ENCODE measurements at places on chromosomes 12 and 14. TPM values are rescaled to one million over a fixed set of nuclear protein-coding genes. Genes with fewer than 3 reads are reported as not detected.

DNA sequence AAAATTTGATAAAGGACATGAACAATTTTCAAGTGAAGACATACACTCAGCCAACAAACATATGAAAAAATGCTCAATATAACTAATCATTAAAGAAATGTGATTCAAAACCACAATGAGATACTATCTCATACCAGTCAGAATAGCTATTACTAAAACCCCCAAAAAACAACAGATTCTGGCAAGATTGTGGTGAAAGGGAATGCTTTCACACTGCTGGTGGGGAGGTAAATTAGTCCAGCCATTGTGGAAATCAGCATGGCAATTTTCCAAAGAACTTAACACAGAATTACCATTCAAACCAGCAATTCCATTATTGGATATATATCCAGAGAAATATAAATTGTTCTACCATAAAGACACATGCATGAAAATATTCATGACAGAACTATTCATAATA lies 18.7 kb upstream of the TAS2R14 start:
- no peak for DNase-seq

The VCPKMT gene
- polyA plus RNA-seq: 4.7 TPM

The IL22 gene
- polyA plus RNA-seq: not detected

The GPR84 gene
- not detected for polyA plus RNA-seq

- no peak for DNase-seq
Measured at GRCh38 chr12:22410486-22410885, 76.0 kb upstream of the ST8SIA1 start.

The EEF1AKMT3 gene
- polyA plus RNA-seq: 8.1 TPM

DNA sequence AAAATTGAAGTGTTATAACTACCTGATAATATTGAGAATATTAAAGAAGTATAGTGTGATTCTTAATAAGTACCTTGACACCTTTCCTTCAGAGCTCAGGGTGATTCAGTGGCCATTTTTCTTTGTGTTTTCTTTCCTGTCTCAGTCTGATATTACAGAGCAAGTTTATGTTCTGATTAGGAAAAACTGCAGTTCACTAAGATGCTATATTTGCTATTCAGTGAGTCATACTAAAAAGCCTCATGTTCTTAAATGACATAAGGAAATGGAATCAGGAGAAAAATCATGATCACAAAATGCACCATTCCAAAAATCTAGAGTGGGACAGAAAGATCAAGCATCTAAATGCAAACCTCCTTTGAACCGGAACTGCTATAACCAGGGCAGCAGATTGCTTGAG lies 390.6 kb upstream of the ATP2B1 start:
- peak; percentile 59 for DNase-seq

The FZD10 gene
- not detected for polyA plus RNA-seq

The MANSC4 gene
- polyA plus RNA-seq: not detected

DNA sequence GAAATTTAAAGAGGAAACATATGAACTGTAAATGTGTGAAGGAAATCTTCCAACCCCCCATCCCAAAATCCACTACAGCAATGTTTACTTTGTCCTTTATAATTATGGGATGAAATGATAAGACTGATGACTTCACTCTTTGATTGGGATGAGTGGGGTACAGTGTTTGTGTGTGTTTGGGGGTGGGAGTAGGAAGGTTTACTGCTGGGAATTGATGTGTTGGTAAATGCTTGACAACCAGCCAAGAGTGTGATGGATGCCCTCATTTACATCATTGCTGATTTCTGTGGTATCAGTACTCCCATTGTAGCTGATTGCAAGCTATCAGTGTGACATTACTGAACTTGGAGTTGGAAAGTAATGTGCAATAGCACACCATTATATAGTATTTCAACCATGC lies 90.9 kb downstream of the KCNMB4 start:
- DNase-seq: no peak

DNA sequence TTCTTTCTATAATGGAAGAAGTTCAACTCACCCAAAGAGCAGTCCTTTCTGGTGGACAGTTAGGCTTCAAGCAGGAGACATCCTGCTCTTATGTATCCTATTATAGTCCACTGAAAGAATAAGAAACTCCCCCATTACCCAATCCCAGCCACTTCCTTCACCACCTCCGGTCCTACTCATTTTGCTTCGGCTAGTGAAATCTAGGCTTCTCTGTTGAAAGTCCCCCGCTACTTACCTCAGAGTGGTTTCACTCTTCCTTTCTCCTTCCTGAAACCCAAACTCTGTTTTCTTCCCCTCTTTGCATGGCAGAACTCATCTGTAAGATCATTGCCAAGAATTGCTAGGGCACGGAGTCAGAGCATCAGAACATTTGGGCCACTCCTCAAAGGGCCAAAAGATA lies at the start of gene GPR84:
TSS of gene GPR84 (minus strand) at position 74 of the 400 bp plus-strand sequence. CDS start 635 bp downstream, outside the sequence.
- no peak for DNase-seq

The SPX gene
- 0.12 TPM for polyA plus RNA-seq

- DNase-seq: peak; percentile 2
Measured at GRCh38 chr14:81435391-81436295, 35.5 kb upstream of the STON2 start.

DNA sequence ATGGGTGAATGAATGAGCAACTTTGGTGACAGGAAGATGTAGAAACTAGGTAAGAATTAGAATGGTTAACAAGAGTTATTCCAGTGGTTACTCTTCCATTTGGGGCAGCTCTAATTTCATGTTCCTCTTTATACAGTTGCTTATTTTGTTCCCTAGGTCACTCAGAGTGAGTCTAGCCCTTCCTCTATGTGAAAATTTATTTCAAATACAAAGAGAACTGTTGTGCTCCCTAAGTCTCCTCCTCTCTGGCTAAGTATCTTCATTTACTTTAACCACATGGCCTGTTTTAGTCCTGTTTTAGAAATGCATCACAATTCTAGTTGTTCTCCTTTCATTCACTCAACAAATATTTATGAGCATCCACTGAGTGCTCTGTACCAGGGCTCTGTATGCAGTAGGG lies 51.1 kb upstream of the HIF1A start:
- no peak for DNase-seq

The RIMBP2 gene
- not detected for polyA plus RNA-seq

The CEBPE gene
- polyA plus RNA-seq: not detected

The FOXA1 gene
- 0.31 TPM for polyA plus RNA-seq

DNA sequence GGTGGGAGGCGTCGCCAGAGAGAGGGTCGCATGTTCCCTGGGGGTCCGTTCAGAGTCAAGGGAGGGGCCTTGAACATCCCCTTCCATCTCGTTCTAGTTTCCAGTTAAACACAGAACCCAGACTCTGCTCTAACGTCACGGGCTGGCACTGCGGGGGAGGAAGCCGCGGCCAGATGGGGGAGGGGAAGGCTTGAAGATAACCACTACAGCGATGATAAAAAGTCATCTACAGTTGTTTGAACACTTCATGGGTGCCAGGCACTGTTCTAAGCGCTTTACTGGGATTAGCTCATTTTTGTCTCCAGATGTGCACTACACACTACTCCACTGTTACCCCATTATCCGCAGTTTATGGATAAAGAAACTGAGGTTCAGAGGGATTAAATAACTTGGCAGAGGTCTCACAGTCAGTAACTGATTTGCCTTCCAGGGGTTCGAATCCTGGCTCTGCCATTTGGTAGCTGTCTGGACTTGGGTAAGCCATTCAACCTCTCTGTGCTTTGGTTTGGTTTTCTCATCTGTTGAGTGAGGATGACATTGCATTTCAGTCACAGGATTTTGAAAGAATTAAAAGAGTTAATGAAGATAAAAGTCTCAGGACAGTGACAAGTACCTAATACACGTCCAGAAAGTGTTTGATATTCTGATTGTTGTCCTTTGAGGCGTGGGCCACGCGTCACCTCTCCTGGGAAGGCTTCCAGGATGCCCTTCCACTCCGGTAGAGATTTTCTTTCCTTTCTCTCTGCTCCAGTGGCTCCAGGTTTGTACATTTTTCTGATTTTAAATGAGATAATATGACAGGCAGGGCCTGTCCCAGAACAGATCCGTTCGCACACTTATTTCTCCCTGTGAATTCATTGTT lies 798 bp upstream of the RASAL1 start:
- no peak for DNase-seq

DNA sequence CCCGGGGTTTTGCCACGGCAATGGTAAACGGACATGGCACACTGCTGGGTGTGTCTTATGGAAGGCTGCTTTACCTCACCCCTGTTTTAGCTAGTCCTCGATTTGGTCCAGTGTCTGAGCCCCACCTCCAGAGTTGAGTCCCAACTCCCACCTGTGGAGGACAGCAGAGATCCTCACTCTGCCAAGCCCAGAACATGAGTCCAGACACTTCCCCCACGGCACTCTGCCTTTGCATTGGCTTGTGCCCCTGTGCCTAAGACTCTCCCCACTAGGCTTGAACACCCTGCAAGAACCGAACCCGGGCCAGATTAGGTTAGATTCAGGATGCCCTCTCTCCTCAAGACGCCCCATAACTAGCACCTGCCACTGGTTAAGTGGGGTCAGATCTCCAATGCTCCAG lies 59.8 kb upstream of the C14orf180 start:
- no peak for DNase-seq

The SLC4A8 gene
- 3.1 TPM for polyA plus RNA-seq

The ANKRD33 gene
- polyA plus RNA-seq: not detected

GRCh38 chr12:20477672-20478071 lies 109.3 kb downstream of the PDE3A start:
- peak; percentile 1 for DNase-seq

DNA sequence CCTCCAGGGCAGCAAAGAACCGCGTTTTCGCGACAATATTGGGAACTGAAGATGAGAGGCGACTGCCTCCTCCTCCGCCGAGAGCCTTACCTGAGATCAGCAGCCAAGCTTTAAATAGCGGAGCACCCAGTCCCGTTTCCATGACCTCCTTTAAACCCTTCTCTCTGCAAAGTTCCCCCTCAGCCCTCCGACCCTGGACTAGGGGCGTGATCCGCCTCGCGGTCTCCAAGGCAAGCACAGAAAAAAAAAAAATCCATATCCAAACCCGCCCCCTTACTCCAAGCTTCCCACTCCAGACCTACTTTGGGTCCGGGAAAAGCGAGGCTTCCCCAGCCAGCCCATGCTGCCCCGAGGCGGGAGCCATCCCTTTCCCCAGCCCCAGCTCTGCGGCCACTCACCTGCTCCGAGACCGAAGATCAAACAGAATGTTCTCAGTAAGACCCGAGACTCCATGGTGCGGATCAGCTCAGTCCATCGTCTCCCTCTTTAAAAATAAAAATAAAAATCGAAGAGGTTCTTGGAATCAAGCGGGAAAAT lies 630 bp downstream of the NELL2 start:
- no peak for DNase-seq

- DNase-seq: peak; percentile 5
Measured at GRCh38 chr12:85007836-85008235, 28.2 kb downstream of the TSPAN19 start.

The MMP17 gene
- 15.9 TPM for polyA plus RNA-seq

- no peak for DNase-seq
Measured at GRCh38 chr14:90456551-90456950, 59.7 kb downstream of the CALM1 start.

The SLC25A21 gene
- 0.62 TPM for polyA plus RNA-seq

The PLEKHD1 gene
- polyA plus RNA-seq: not detected

The LALBA gene
- polyA plus RNA-seq: not detected

GRCh38 chr12:113462998-113463745 lies 8.5 kb downstream of the LHX5 start:
- DNase-seq: no peak

DNA sequence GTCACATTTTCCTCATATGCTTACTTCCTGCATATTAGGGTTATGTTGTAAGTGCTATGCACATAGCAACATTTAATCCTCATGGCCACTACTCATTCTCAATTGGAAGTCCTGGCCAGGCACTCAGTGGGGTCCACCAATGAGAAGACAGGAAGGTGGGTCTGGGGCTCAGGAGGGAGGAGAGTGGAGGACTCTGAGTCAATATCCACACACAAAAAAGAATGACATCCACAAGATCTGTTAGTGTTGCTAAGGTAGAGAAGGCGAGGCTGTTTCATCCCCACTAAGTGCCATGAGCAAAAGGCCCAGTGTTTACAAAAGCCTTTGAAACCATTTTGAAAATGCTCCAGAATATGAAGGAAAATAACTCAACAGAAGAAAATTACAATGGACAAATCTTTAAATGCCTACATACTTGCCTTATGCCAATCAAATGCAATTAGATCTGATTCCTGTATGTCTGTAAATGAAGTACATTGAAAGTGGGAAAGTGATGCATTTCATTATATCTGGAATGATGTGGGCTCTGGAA lies 53.9 kb downstream of the EID3 start:
- peak; percentile 80 for DNase-seq

DNA sequence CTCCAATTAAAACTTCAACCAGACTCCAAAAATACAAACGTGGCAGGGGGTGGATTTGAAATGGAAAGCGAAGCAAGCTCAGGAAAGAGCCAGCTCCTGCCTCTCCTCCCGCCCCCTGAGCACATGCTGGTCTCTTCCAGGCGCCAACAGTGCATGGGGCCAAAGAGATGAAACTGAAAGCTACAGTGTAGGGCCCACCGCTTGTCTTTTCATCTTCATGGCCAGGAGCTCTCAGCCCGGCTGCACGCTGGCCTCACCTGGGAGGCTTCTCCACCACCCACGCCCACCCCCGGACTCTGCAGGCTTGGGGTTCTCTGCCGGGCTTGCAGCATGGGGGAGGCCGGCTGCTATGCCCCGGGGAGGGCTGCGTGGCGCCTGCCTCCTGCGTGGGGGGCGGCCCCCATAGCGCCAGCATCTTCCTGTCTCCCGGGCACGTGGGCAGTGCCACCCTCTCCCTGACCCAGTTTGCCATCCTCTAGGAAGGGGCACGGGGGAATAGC lies 2.0 kb downstream of the RIMBP2 start:
- no peak for DNase-seq

The DBX2 gene
- not detected for polyA plus RNA-seq

The TMEM132C gene
- not detected for polyA plus RNA-seq

GRCh38 chr12:46711756-46712155 lies 114.0 kb downstream of the SLC38A4 start:
- DNase-seq: peak; percentile 49

The REM2 gene
- polyA plus RNA-seq: 0.07 TPM

The TRMT5 gene
- polyA plus RNA-seq: 4.0 TPM

GRCh38 chr12:21526721-21527345 lies 737 bp downstream of the SPX start:
- no peak for DNase-seq

The CCDC177 gene
- polyA plus RNA-seq: not detected

DNA sequence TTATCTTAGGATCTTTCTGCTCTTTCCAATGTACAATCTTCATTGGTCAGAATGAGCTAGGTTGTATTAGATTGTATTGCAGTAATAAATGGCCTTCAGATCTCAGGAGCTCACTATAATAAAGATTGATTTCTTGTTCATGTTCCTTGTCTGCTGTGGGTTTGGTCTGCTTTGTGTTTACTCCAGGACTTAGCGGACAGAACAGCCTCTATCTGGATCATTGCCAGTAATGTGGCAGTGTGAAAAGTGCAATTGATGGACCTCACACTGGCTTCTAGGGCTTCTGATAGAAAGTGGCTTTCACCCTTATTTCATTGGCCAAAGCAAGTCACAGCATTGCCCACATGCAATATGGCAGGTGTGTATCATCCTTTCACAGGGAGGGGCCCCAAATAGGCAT lies 81.2 kb downstream of the BTG1 start:
- DNase-seq: no peak

GRCh38 chr12:47303207-47303606 lies 223.4 kb upstream of the AMIGO2 start:
- DNase-seq: peak; percentile 76

DNA sequence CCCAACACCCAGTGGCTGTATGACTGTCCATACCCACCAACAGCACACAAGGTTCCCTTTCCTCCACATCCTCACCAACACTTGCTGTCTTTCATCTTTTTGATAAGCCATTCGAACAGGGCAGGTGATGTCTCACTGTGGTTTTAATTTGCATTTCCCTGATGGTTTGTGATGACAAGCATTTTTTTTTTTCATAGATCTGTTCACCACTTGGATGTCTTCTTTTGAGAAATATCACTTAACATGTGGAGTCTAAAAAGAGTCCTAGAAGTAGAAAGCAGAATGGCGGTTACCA lies 198.1 kb upstream of the DIO3 start:
- DNase-seq: no peak

All from IMR-90 (cell line).